ENCODE measurements at places on chromosomes 5 and 9.

DNA sequence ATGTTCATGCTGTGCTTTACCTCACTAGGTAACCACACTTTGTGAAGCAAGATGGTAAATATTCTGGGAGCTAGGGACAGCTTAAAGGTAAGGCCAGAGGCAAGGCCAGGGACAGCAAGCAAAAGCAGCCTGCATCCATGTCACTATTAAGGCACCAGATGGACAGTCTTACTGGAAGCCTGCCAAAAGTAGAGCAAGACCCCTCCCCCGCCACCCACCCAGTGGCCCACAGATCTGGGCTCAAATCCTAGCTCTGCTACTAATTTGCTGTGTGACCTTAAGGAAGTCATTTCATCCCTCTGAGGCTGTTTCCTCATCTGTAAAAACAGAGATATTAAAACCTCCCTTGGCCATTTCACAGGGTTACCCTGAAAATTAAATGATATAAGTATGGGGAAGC is 13.2 kb upstream of the ERMP1 start:
- DNase-seq = no peak

DNA sequence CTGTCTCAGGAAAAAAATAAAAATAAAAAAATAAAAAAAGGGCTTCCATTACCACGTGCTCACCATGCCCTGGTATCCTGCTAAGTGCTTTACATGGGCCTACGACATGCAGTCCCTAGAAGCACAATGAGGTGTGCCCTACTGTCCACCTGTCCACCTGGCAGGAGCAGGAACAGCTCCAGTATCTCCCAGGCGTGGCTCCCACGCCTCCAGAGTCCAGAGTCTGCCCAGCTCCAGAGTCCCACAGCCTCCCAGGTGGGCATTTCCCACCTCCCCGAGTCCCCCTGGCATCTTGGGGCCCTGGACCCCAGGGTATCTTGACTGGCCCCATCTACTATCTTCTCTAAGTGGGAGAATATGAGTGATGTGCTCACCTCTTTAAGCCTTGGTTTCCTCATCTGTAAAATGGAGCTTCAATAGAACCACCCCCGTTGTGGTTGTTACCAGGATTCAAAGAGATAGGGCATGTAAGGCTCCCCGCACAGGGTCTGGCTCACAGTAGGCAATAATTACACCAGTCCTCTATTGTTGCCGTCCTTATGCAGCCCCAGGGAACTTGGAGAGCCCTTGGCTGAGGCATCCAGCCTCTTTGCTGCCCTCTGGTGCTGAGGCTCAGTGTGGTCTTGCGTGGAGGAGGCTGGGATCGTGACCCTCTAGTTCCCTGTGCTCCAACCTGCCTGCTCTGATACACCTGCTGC is 8.9 kb downstream of the CXCL14 start:
- peak; percentile 75 for DNase-seq

- no peak for DNase-seq
Measured at GRCh38 chr5:76766746-76767145, 50.8 kb downstream of the F2R start.

- no peak for DNase-seq
Measured at GRCh38 chr9:134052941-134053340, 14.9 kb downstream of the BRD3 start.

GRCh38 chr9:87543251-87543650 is 45.6 kb downstream of the DAPK1 start:
- no peak for DNase-seq

DNA sequence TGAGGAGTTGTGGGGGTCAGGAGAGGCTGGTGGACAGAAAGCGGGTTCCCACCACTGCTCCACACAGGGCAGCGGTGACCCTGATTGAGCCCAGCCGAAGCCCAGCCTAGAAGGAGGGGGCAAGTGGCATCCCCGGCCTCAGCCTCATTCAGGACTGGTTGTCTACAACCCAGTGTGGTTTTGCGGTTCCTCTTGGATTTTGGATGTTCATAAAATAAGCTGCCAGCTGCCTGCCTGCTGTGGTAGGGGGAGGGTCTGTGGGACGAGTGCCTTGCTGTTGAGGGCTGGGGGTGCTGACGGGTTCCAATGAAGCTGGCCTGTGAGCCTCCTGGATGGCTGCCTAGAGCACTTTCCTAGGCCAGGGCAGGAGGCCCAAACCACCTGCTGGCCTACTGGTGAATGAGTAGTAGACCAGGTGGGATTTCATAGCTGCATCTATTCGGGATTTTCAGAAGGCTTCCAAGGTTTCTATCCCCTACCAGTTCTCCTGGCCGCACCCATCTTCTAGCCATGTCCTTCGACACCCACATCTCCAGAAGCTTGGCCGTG is 102.4 kb downstream of the NDFIP1 start:
- DNase-seq = no peak

DNA sequence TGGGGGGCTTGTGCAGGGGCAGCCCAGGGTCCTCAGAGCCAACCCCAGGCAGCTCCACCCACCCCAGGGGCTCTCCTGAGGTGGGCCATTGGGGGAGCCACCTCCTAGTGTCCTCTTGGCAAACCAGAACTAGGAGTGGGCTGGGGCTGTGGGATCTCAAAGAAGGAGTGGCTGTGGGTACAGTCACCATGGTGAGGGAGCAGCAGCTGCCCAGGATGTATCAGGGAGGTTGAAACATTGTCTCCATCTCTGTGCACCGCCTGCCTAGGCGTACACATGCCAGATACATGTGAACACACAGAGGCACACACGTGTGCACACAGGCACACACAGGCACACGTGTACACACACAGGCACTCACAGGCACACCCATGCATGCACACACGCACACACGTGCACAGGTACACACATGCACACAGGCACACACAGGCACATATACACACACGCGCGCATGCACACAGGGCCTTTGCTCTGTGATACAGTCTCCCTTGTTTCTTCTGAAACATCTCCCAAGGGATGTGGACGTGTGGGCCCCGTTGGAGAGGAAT is 10.7 kb downstream of the LCN12 start:
- no peak for DNase-seq

GRCh38 chr5:9335754-9336495 is 209.9 kb downstream of the SEMA5A start:
- no peak for DNase-seq

GRCh38 chr9:94786586-94786985 is 60.1 kb downstream of the AOPEP start:
- no peak for DNase-seq

GRCh38 chr5:83313436-83313835 is 158.1 kb upstream of the VCAN start:
- DNase-seq = no peak

DNA sequence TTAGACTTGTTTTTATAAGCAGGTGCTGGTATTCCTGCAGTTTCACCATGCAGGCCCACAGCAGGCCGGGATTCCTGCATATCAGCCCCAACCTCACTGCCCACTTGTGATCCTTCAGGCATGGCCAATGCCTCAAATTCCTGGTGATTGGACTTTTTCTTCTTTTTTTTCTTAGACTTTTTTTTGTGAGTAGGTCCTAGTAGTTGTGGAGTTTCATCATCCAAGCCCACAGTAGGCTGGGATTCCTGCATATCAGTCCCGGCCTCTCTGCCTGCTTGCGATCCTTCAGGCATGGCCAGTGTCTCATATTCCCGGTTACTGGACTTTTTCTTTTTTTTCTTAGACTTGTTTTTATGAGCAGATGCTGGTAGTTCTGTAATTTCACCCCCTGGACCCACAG is 4.8 kb downstream of the TTF1 start:
- no peak for DNase-seq

- DNase-seq = no peak
Measured at GRCh38 chr9:107932046-107932445, 442.5 kb upstream of the KLF4 start.

DNA sequence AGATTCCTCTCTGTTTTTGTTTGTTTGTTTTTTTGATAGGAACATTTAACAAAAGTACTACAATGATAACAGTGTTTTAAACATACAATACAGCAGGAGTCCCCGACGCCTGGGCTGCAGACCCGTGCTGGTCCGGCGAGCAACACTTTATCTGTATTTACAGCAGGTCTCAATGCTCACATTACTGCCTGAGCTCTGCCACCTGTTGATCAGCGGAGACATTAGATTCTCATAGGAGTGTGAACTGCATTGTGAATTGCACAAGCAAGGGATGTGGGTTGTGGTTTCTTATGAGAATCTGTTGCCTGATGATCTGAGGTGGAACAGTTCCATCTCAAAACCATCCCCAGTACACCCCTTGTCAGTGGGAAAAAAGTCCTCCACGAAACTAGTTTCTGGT is 1068.5 kb upstream of the CDH10 start:
- DNase-seq = peak; percentile 15

- no peak for DNase-seq
Measured at GRCh38 chr5:22614486-22615094, 238.6 kb downstream of the CDH12 start.

GRCh38 chr5:83340511-83340918 is 131.0 kb upstream of the VCAN start:
- no peak for DNase-seq

- DNase-seq = no peak
Measured at GRCh38 chr5:6750142-6750840, 37.1 kb downstream of the TENT4A start.

GRCh38 chr9:119961774-119962424 is 592.7 kb upstream of the BRINP1 start:
- DNase-seq = peak; percentile 84

DNA sequence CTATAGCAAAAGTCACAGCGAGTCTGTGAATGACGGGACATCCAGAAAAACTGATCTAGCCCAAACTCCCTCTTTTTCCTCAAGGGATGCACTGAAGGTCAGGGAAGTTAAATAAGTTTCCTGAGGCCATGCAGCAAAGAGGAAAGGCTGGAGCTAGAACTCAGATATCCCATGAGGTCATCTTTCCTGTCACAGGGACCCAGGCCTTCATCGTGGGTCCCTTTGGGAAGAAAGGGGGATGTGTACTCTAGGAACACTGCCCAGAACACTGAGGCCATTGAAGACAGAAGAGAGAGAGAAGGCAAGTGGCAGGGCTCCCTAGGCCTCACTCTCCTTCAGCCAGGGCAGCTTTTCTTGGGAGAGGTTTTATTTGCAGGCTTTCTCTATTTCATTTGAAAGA is 182.0 kb downstream of the EBF1 start:
- DNase-seq = no peak

DNA sequence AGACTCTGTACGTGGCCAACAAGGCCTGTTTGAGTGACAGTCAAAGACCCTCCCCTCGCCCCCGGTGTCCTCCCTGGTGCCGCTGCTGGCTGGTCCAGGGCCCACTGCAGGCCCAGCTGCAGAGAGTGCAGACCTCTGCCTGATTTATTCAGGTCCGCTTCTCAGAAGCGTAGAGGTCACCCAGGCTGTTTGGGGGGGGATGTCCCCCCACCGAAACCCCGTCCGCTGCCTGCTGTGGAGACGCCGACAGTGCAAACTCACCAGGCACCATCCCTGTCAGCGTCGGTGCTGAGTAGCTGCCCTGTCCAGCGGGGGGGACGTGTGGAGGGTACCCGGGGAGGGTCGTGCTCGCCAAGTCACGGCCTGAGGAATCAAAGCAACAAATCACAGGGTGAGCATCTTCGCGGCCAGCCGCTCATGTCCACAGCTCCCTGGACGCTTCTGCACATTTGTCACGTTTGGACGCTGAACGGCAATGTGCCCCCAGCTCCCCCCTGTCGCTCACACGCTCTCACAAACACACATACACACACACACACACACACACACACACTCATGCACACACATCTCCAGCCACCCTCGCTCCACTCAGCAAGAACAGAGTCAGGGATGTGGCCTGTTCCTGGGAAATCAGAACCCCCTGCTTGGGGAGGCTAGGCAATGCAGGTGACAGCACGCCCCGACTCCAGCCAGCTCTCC is 152.2 kb downstream of the PAX5 start:
- no peak for DNase-seq

DNA sequence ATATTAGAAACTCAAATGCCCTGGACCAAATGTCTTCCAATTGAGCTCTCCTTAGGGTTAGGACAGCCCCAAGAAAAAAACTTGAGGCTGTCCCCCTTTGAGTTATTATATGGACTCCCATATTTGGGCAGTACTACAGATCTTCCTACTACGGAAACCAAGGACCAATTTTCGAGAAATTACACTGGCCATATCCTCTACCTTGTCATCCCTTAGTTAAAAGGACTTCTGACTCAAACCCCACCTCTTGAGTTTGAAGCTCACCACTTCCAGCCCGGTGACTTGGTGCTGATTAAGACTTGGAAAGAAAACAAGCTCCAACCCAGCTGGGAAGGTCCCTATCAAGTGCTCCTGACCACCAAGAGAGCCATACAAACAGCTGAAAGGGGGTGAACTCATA is 497.0 kb upstream of the GRAMD2B start:
- DNase-seq = no peak

DNA sequence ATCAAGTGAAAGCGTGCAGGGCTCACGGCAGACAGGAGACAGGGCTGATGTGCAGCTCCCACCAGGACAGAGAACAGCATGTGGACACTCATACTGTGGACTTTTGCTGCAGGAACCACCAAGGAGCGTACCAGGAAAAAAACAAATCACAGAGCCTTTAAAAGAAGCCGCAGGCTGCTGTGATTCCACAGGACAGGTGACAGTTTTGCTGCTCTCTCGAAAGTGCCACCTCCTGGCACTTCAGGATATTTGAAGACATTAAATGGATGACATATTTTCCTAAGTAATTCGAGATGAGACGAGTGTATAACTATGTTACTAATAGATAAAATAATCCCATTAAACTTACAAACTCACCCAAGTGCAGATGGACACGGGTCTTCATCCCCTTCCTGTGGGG is 29.3 kb downstream of the ZDHHC11 start:
- DNase-seq = no peak

- no peak for DNase-seq
Measured at GRCh38 chr9:4349816-4350418, 50.0 kb upstream of the GLIS3 start.

GRCh38 chr9:37025823-37026112 is 8.3 kb downstream of the PAX5 start:
- DNase-seq = no peak

DNA sequence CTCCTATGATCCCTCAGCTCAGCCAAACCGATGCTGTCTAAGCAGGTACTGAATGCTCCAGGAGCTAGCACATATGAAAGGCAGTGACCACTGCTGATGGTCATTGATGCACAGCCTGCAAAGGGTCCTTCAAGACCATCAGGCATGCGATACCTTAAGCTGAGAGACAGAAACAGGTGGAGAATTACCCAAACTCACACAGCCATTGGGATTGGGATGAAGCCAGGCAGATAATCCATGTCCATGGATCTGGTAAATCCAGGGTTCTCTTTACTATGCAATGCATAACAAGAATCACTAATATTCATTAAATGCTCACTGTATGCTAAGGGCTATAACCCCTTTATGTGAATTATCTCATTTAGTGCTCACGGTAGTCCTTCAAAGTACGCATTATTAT is 36.2 kb downstream of the RAPGEF1 start:
- no peak for DNase-seq

DNA sequence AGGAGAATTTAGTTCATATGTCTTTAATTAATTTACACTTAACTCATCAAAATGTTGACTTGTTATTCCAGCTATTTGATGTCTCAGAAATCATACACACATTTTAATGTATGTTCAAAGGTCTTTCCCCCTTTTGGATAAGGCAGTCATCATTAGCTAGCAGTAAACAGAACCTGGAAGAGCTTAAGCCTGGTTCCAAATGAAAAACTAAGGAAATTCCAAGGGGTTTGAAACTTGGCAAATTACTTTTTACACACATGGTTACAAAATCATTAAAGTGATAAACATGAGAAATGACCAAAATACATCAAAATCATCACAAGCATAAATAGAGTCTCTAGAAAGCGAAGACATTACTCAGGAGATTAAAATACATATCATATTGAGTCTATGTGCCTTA is 359.8 kb upstream of the ZNF608 start:
- no peak for DNase-seq
